ENCODE measurements at places on chromosomes 11 and 22.

DNA sequence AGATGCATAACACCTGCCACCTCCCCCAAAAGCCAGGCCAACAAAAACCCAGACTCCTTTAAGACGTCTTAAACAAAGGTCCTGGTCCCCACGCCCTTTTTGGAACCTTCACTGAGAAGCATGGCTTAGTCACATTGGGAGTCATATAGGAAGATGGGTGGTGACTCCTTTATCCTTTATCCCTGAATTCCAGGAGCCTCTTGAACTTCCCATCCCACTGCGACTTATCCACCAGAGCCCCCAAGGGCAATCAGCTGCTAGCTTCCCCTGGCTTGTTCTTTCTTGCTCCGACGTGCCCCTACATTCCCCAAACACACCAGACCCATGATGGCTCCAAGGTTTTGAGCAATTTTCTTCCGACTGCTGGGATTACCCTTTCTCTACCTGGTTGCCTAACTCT lies 567.0 kb upstream of the CADM1 start:
- no peak for DNase-seq

DNA sequence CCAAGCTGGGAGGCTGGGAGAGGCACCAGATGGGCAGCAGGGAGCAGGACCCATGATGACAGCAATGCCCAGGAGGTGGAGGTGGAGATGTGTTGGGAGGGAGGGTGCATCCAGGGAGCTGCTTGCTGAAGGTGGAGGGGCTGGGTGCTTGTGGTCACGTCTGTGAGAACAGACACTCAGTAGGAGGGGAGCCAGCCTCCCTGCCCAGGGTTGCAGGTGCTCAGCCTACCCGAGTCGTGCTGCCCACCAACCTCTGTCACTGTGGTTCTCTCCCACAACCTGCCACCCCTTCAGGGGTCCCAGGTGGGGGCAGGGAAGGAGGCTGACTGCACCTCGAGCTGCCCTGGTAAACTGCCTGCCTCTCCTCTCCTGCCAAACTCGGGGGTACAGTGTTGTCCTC lies 5.5 kb downstream of the PRDX5 start:
- no peak for DNase-seq

DNA sequence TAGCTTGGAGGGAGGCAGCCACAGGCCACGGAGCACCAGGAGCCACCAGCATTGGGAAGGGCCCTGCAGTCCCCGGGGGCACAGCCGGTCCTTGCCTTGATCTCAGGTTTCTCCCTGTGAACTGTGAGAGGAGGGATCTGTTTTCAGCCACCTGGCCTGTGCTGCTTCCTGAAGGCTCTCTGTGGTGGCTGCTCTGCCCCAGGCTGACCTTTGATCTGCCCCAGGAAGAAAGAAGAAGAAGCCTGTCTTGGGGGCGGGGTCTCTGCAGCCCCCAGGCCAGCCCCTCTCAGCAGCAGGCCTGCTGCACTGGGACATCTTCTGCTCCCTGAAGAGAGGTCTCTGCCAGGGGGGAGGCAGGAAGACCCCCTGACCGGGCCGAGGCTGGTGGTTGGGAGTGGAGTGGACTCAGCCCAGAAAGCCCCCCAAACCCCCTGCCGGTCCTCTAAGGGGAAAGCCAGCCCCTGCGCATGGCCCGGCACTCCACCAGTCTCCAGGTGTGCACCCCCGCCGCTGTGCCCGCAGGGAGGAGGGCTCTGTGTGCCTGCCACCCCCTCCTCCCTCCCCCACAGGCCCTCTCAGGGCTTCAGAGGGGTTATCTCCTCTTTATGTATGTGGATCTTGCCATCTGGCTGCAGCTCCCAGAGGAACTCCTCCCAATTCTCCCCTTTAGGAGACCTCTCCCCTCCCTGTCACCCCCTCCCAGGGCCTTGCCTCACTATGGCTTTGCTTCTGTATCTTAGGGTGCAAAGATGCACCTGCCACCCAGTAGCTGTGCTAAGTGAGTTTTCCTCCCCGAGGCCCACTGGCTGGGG lies 675.3 kb downstream of the BRD1 start:
- no peak for DNase-seq

GRCh38 chr11:117564321-117564720 lies 232.7 kb downstream of the DSCAML1 start:
- DNase-seq, result no peak

DNA sequence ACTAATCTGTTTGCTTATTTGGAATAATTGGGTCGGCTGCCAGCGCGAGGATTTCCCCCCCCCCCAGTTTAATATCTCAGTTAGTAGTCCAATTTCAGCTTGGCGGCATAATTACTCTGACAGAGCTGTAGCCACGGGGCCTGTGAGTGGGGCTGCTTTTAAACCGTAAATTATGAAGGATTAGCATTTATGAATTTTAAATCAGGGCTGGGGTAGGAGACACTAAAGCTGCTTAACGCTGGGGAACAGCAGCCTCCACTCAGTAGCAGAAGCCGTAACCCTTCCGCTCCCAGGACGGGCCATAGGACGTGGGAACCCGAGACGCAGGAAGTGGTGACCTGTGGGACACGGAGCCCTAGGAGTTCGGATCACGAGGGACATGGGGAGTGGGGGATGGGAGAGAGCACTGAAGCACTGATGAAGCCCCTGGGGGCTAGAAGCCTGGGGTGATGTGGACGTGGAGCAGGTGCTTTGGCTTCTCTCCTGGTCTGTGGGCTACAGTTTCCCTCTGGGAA lies 66.2 kb upstream of the LMO1 start:
- no peak for DNase-seq

DNA sequence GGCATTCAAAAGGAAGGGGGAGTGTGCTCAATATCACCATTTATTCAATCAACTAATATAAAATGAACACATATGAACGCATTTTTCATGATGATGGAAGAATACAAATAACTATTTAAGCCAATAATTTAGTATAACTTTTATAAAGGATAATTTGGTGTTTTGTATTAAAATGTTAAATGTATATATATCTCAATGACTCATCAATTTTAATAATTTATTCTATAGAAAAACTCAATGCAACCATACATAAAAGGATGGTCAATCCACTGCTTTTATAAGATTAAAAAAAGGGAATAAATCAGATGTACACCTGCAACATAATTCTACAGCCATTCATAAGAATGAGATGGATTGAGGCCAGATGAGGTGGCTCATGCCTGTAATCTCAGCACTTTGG lies 50.6 kb downstream of the PICALM start:
- no peak for DNase-seq

GRCh38 chr11:114228435-114229411 lies 67.5 kb upstream of the NNMT start:
- no peak for DNase-seq

DNA sequence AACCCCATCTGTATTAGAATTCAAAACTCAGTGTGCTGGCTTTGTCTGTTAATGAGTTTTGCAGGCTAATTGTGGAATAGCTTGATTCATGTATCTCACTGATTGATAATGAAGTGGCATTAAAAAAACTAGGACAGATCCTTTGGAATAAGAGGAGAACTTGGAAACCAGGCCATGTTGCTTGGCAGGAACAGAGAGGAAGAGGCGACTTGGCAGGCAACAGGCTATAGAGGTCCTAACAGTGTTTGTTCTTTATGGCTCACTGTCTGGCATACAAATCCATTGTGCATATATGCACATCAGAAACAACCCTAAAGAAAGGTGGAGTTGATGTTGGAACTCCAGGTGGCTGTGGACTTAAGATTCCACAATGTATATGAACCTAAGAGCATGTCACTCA lies 17.4 kb upstream of the OR9I1 start:
- no peak for DNase-seq

DNA sequence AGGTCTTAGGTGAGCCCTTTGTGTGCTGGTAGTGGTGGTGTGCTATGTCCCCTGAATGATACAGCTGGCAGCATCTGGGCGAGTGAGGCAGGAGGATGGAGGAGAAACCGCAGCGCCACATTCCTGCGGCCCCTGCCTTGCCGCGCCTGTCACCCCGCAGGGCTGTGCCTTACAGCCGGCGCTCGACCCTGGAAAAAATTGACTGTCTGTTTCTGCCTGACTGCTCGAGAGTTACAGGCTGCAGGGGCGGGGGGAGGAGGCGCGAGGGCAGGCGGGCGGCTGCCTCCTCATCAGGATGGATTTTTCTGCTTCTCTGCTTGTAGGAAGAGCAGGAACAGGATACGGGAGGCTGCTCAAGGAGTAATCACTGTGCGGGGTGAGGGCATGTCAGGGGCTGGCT lies 443.4 kb downstream of the MIAT start:
- no peak for DNase-seq

DNA sequence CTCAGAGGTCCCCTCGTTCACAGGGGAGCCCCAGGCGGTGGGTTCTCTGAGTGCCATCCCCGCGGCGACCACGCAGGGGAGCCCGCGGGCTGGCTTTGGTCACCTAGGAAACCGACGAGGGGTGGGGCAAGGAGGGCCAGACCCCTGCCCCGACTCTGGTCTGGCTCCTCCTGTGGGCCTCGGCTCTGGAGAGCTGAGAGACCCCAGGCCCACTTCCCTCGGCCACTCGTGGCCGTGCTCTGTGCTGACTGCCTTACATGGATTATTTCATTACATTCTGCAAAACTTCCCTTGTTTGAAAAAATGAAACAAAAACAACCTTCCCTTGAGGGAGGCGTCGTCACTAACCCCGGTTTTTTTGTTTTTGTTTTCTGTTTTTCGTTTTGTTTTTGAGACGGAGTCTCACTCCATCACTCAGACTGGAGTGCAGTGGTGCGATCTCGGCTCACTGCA lies 15.1 kb upstream of the CYTH4 start:
- DNase-seq, result peak; percentile 76

DNA sequence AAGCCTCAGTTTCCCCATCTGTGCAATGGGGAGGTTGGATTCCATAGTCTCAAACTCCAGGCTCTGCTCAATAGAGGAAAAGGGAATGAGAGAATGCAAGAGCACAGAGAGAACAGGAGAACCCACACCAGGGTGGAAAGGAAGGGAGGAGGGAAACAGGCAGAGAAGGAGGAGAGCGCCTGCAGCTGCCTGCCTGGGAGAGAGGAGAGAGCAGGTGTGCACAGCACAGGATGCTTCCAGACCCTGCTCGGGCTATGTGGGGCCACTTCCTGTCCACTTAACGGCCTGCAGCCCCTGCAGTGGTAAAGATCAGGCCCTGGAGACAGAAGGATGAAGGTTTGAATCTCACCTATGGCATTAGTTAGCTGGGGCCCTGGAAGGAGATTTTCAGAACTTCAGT lies 12.3 kb downstream of the LRRC32 start:
- no peak for DNase-seq

All from GM20000 (cell line).